ENCODE measurements at places on chromosomes 6 and 20.

DNA sequence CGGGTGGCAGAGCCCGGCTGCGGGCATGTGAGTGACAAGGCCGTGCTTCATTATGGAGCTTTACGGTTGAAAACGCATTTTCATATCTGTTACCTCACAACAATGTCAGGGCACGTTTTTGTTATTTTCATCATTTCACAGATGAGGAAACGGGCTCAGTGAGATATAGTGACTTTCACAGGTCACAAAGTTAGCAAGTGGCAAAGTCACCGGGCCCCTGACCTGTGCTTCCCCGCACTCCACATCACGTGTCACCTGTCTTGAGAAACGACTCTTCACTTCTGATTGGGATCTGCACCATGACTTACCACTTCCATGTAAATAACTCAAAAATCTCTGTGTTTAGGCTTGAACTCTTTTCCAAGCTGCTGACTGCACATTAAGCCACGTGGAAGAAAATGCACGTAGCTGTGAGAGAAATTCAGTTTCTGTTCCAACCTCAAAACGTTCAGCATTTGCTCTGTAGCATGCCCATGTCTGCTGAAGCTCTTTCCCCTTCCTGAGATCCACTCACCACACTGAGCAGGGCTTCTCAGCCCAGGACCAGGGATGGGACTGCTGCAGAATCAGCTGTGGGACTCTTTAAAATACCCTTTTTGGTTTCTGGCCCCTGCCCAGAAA lies 107.2 kb downstream of the ARMC2 start:
- DNase-seq, result no peak

GRCh38 chr6:14316651-14317386 lies 199.2 kb downstream of the CD83 start:
- no peak for DNase-seq

- no peak for DNase-seq
Measured at GRCh38 chr6:139439349-139439748, 64.9 kb upstream of the CITED2 start.

DNA sequence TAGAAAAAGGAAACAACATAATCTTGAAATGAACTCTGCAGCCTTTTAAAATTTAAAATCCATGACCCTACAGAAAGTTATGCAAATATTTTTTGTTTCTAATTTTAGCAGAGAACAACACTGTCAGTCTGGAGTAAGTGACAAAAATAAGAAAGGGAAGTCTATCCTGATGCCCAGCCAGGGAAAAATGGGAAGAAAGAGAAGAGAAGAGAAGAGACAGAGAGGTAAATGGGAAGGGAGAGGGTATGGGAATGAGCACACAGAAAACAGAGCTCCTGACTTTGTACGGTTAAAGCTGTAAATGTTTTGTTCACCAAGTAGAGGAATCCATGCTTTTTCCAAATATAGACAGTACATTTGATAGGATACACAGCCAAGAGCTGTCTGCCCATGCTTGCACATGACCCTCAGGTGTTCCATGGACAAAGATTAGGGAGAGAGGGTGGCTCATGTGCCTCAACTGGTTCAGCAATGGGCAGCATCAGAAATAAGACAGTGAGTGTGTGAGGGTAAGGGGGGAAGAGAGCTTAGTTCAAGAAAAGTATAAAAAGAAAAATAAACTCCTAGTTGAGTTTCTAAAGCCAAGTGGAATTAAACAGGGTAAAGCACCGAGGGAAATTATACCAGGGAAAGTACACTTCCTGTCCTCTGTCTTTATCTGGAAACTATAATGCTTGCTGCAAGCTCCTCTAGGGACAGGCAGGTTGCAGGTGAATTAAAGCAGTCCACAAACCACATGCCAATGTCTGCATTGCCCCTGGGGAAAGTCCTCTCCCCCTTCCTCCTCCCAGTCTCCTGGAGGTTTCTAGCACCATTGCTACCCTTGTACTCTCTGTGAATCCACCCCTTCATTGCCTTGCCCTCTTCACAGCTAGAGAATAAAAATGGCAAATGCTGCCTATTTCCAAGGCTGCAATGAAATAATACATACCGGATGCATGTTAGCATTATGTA lies 30.0 kb downstream of the MAP3K5 start:
- DNase-seq, result no peak

GRCh38 chr6:105985816-105986632 lies 100.1 kb upstream of the PRDM1 start:
- DNase-seq, result no peak

DNA sequence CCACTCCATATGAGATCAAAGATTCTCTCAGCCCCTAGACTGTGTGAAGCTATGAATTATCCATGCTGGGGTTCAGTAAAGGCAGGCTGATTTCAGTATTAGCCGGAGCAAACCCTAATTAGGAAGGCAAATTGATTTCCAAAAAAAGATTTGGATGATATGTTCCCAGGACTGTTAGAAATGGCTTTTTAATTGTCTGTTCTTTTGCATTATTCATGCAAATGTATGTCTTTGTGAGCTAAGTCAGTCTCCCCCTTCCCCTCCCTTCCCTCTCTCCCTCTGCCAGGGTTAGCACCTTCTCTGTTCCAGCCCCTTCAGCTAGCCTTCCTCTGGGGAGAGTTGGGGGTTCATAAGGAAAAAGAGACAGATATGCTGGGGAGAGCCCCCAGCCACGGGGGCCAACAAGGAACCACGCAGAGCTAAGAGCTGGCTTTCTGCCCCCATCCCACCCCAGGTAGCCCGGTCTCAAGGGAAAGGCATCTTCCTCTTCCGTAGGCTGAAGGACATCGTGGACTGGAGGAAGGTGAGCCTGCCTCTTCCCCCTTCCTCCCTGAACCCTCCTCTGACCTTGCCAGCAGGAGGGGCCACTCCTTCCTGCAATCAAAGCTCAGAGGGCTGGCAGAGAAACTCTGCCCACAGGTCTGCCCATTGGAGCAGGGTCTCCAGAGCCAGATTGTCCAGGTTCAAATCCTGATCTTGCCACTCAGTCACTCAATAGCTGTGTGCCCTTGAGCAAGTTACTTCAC lies 32.3 kb downstream of the PDRG1 start:
- DNase-seq, result no peak

- no peak for DNase-seq
Measured at GRCh38 chr6:40352006-40352405, 235.2 kb downstream of the LRFN2 start.

GRCh38 chr6:13561624-13562267 lies 12.7 kb upstream of the SIRT5 start:
- DNase-seq, result no peak

GRCh38 chr6:17968876-17969275 lies 18.6 kb downstream of the KIF13A start:
- no peak for DNase-seq

DNA sequence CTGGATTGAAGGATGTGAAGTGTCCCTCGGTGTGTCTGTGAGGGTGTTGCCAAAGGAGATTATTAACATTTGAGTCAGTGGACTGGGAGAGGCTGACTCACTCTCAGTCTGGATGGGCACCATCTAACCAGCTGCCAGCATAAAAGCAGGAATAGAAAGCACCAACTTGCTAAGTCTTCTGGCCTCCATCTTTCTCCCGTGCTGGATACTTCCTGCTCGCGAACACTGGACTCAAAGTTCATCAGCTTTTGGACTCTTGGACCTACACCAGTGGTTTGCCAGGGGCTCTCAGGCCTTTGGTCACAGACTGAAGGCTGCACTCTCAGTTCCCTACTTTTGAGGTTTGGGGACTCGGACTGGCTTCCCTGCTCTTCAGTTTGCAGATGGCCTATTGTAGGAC lies 220.3 kb upstream of the LRFN2 start:
- no peak for DNase-seq

- DNase-seq, result no peak
Measured at GRCh38 chr6:40352527-40353170, 234.5 kb downstream of the LRFN2 start.

Data from stimulated activated CD8-positive, alpha-beta memory T cell treated with anti-CD3 and anti-CD28 coated beads, Interleukin-15, amount 100 ng/mL, for 24 hours (primary cell).